ENCODE measurements at places on chromosomes 2 and 18.

DNA sequence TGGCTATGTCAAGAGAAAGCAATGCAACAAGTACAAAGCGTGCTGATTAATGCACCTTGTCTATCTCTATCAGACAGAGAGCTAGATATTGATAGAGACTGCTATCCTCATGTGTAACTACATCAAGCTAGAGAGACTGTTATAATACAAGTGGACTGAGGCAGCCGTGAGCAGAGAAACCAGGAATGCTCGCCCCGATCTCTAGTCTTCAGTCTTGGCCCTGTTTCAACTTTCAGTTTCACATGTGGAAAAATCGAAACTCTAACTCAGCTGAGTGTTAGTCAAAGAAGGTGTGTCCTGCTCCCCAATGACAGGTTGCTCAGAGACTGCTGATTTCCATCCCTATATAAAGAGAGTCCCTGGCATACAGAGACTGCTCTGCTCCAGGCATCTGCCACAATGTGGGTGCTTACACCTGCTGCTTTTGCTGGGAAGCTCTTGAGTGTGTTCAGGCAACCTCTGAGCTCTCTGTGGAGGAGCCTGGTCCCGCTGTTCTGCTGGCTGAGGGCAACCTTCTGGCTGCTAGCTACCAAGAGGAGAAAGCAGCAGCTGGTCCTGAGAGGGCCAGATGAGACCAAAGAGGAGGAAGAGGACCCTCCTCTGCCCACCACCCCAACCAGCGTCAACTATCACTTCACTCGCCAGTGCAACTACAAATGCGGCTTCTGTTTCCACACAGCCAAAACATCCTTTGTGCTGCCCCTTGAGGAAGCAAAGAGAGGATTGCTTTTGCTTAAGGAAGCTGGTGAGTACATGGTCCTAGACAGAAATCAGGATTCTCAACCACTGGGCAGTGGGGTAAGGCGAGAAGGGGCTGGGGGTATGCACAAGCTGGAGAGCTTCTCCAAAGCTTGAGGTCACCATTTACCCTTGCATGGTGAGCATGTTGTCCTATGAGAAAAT is at the start of gene RSAD2:
RSAD2 (plus strand) TSS at position 376 of the 903 bp plus-strand sequence; CDS start at position 400, 24 bp downstream.
- DNase-seq: no peak

DNA sequence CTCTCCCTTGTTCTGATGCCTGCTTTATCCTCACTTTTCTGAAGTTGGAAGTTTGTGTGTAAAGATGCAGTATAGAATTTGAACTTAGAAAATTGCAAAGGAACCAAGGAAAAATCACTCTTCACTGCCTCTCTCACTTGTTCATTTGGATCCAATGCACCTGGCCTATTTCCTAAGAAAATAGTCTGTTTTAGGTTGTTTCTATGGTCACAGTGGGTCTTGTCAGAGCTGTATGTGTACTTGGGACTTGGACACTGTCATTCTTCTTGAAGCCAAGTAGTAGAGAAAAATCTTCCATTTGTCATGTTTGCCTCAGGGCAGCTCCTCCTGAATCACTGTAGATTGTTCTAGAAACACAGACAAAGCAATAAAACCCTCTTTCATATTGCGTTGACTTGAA is 80.3 kb upstream of the SESTD1 start:
- no peak for DNase-seq

DNA sequence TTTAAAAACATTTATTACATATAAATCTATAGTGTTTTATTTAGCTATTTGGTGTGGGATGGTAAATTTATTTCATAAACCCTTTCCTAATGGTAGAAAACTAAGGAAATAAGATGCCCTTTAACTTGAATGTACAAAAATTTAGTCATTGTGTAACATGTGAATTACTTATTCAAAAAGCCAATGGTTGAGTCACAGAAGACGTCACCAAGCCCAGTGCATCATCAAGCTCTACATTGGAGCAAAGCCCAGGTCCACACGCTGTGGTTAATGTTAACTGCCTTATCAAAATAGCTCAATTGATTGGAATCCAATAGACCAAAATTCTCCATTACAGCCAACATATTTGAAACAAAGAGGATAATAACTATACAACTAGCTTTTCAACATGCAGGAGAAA is 145.5 kb upstream of the LYPD1 start:
- DNase-seq: no peak

DNA sequence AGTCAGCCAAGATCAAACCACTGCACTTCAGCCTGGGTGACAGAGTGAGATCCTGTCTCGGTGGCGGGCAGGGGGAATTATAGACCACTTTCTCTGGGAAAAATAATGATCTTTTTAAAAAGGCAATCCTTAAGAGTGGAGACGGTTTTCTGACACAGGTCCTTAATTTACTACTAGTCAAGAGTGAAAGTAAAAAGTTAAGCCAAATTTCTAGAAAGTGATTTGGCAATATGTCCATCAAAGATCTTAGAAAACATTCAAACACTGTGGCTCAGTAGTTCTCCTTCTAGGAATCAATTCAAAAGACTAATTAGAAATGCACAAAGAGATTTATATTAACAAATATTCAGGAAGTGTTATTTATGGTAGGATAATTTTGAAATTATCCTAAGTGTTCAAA is 148.5 kb upstream of the DNMT3A start:
- no peak for DNase-seq

- DNase-seq: no peak
Observed at GRCh38 chr2:39107156-39107555, 13.7 kb downstream of the SOS1 start.

GRCh38 chr2:98346311-98347236 is at the start of gene CNGA3:
CNGA3 (plus strand) TSS chr2:98346456; CDS start chr2:98369976, 23,520 bp downstream.
- DNase-seq: no peak

DNA sequence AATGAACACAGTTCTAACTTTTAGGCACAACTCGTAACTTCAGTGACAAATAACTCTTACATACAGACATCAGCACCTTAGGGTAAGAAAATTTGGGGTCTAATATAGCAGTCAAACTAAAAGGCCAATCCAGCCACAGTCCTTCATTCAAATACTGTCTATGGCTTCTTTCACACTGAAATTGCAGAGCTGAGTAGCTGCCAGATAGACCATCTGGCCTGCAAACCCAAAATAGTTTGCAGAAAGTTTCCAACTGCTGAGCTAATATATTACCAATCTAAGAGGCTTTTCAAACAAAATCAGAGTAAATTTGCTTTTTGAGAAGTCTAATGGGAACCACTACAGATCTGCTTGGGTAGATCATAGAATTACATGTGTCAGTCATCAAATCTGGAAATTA is 183.4 kb downstream of the GALR1 start:
- DNase-seq: no peak

- no peak for DNase-seq
Observed at GRCh38 chr2:226117510-226118065, 682.0 kb downstream of the IRS1 start.

GRCh38 chr18:54856105-54856646 is 27.9 kb downstream of the RAB27B start:
- DNase-seq: no peak

DNA sequence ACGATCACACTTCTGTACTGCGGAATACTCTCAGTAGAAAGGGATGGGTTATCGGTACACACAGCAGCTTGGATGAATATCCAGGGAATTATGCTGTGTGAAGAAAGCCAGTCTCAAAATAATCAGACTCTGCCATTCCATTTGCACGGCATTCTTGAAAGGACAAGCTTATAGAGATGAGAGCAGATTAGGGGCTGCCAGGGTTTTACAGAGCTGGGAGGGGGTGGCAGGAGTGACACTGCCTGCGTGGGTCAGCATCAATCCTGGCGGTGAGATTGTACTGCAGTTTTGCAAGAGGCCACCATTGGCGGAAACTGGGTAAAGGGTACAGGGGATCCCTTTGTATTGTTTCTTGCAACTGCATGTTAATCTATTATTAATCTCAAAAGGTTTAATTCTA is 16.6 kb downstream of the KCNG2 start:
- DNase-seq: no peak

DNA sequence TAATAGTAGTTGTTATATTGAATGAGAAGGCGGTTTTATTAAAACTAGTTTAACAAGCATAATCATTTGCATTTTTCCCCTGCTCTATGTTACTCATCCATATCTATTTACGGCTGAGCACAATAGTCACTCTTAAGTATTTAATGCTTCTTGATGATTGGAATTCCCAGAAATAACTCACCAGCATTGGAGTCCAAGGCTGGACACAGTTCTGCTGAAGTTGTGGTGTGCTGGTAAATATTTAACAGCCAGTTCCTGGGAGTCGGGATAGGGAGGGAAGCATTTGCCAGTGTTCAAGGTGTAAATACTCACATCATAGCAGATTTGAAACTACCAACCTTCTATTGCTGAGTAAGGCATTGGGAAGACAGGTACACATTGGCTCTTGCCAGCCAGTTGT is 315.1 kb downstream of the MTX2 start:
- no peak for DNase-seq

- DNase-seq: no peak
Observed at GRCh38 chr2:136219963-136220362, 102.0 kb upstream of the CXCR4 start.

- no peak for DNase-seq
Observed at GRCh38 chr2:64865831-64866345, 123.3 kb upstream of the SLC1A4 start.

DNA sequence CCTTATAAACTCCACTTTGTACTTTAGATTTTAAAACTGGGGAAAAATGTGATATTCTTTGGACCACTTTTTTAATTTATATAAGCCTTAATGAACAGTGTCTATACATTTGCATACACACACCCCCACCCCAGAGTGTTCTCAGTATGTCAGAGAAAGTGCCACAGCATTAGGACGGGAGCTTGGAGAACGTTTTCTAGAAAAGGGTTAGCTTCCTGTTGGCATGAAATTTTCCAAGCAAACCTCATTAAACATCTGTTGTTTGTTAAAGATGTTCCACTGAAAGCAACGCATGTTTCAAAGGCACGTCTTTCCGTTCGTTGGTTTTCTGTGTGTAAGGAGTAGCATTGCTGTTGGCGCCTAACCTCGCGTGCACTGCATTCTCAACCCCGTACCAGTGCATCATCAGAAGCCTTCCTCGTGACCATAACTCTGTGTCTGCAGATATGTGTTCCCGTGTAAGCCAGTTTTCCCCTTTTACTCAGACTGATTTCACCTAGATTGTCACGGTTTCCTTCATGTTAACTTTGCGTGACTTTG is 228.5 kb downstream of the ALPK2 start:
- no peak for DNase-seq

DNA sequence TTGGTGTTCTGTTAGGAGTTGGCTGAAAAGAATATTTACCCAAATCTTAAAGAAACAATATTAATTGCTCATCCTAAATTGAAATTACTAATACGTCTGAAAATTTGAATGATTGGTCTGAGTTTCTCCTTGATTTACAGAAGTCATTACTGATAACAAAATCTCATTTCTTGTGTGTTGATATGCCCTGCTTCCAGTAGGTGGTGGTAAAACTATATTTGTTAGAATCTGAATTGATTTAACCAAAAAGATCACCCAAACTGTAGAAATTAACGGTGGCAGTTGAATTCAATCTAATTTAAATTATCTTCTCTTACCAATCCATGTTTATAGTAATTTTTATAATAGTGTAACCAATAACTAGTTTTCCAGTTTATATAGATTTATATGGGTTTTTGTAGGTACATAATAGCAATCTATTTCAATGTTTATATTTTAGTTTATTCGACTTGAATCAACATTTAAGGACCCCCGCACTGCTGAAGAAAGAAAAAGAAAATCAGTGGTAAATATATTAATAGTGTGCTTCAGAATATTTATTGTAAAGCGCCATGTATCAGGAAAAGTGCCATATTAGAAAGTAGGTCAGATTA is 38.3 kb downstream of the PAPOLG start:
- no peak for DNase-seq

GRCh38 chr2:120912101-120912985 is 176.7 kb downstream of the GLI2 start:
- DNase-seq: no peak

DNA sequence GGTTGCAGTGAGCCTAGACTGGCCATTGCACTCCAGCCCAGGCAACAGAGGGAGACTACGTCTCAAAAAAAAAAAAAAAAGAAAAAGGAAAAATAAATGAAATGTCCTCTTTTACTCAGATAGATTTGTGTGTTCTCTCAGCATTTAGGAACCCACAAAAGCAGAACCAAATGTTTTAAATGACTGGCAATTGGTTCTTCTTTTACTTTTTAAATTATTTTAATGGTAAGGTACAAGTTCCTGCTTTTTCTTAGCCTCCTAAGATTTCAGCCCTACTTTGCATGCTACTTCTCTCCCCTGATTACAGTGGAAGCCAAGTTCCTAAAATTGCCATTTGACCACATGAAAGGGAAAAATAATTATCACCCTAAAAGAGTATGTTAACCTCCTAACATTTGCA is 23.5 kb downstream of the SRSF7 start:
- no peak for DNase-seq

GRCh38 chr18:3593381-3593903 is 143.5 kb downstream of the TGIF1 start:
- DNase-seq: no peak

GRCh38 chr2:127577208-127577475 is 41.7 kb downstream of the MYO7B start:
- DNase-seq: no peak

DNA sequence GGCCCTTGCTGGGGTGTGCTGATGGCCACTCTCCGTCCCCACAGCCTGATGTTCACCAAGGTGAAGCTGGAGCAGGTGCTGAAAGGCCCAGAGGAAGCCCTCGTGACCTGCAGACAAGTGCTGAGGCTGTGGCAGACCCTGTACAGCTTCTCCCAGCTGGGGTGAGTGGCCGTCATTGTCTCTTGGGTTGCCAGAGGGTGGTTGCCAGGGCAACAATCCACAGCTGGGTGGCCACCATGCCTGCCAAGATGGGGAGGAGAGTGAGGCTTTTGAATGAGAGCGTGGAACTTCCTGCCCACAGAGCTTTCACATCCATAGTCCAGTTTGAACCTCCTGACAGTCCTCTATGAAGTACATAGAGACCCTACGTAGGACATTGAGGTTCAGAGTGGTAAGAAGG is 108.8 kb downstream of the STPG4 start:
- DNase-seq: no peak

- no peak for DNase-seq
Observed at GRCh38 chr2:118061135-118061955, 26.9 kb upstream of the INSIG2 start.

DNA sequence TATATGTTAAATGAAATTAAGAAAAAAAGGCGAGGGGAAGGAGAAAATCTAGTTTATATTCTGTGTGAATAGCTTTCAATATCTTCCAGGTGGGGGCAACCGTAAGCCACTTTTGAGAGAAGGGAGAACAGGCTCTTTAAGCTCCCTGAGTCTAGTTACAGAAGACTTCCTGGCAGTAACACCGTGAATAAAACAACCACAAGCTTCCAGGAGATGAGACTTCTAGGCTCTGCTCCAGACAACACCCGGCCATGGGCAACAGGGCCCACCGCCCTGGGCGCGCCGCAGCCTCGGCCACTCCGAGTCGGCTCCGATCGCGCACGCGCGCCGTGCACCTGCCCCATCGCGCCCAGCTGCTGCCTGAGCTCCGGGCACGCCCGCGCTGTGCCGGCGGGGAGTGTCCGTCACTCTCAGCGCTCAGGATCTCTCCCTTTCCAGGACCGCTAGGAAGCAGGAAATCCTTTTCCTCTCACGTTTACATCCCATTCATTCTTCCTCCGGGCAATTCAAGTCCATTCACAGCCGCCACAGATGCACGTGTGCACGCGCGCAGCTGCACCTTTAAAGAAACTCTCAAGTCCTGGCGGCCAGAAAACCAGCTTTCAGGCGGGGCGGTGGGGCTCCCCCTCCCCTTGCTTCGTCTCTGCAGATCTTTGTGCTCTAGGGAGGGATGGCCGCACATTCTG is 19.4 kb upstream of the PAX3 start:
- DNase-seq: no peak

Measured in esophagus squamous epithelium (tissue), 5 donors.